ENCODE measurements at places on chromosomes 1 and 21.

- DNase-seq: no peak
These were observed 565.7 kb upstream of the PLXNA2 start for GRCh38 chr1:208809876-208810275.

DNA sequence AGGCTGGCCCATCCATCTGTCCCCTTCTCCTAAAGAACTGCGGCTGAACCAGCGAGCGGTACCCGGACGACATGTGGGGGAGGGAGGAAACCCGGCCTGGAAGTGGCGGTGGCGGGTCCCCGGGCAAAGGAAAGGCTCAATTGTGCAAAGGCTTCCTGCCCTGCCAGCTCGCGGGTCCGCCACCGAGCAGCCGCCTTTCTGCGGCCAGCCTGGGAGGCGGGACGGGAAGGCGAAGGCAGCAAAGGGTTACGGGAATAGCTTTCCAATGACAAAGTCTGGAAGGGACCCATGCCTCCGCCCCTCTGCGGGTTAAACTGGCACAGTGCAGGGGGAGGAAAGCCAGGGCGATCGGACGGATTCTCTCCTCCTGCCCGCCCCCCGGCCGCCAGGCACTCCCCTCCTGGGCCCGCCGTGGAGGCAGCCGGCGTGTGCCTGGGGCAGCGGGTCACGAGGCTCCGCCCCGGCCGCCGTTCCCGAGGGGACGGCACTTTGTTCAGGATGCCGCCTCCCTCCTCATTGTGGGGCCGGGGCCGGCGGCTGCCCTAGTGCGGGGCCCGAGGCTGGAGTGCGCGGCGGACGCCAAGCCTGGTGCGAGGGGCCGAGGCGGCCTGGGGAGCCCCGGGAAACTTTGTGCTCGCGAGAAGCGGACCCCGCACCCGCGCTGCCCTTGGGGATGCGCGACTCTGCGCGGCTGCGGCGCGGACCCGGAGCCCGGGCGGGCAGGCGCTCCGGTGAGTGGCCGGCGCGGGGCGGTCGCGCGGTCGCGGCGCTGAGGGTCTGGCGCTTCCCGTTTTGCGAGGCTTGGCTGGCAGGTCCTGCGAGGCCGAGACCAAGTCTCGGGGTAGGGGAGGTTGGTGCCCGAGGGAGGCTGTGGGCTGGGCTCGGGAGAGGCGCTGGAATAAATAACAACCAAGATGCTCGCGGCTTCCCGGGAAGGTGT is at the start of gene NAV1:
TSS of gene NAV1 (plus strand) at position 516 of the 940 bp plus-strand sequence. CDS start 83,758 bp downstream, outside the sequence.
- no peak for DNase-seq

DNA sequence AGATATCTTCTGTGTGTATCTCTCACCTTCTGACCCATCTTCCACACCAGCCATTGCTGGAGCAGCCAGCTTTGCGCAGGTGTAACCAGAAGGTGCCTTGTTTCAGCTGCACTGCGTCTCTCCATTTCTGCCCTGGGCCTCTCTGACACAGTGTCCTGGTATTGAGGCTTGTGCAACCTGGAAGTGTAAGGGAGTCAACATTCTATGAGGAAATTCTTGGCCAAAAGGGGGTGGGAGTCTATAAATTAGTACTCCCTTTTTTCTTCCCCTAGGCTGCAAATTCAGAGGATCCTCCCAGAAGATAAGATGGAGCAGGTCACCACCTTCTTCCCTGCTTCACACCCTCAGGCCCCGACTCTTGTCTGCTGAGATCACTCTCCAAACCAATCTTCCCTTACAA is 109.1 kb downstream of the MRPS6 start:
- DNase-seq: no peak

DNA sequence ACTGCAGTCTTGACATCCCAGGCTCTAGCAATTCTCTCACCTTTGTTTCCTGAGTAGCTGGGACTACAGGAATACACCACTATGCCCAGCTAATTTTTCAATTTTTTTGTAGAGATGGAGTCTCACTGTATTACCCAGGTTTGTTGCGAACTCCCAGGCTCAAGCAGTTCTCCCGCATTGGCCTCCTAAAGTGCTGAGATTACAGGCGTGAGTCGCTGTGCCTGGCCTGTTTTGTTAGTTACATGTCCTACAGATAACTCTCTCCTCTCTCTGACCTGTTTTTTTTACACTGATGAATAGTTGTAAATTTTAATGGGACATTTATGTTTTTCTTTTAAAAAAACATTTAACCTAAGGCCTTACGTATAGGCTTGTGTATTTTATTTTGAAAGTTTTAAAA is 19.8 kb downstream of the PTBP2 start:
- DNase-seq: no peak

DNA sequence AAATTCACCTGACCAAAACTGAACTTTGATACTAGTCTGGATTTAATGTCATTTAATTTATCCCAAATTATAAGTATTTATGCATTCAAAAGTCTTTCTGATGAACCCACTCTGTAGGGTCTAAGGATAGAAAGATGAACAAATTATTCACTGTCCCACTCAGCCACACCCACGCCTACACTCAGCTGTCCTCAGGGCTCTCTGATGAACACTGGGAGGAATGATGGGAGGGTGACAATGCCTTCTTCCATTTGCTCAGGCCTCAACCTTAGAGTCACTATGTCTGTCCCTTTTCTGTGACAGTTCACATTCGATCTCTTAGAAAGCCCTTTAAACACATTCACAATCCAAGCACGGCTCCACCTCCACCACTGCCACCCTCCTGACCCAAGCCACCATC is 41.8 kb downstream of the KCNJ6 start:
- no peak for DNase-seq

Measured in spinal cord (tissue), 10 donors.